ENCODE measurements at places on chromosomes 2 and 18.
A peak's percentile ranks its signal among the peaks of the same experiment; 100 is the strongest.

DNA sequence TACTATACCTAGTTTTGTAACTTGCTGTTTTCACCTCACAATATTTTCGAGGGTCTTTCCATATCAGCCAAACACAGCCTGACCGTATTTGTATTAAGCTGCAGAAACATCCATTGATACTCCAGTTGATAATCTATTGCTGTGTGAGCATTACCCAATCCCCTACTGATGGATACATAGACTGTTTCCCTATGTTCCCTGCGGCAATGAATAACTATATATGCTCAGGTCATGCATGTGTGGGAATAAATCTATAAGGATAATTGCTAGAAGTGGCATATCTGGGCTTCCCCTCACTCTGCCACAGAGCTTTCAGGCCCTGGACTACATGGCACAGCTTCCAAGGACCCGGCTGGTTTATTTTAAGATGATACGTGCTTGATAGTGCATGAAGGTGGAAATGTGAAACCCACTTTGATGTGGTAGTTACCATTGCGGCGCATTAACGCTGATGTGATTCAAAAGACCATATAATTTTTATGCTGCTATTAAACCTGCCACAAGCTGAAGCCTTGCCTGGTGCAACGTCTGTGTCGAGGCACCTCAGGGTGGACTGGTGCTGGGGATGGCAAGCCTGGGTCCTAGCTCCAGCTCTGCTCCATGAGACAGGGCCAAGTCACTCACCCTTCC is 130.8 kb upstream of the MSH6 start:
- no peaks in the 10 kb centered on the region for H3K36me3 ChIP-seq
- H3K4me1 ChIP-seq, result peaks cover 17% of the 10 kb centered on the region
- H3K27me3 ChIP-seq, result peaks cover 64% of the 10 kb centered on the region
- no peak for DNase-seq
- no peak overlapping the region for H3K4me3 ChIP-seq

GRCh38 chr2:191204433-191204832 is 40.8 kb upstream of the MYO1B start:
- H3K27ac ChIP-seq, result no peak overlapping the region
- H3K4me1 ChIP-seq, result no peaks in the 10 kb centered on the region
- H3K27me3 ChIP-seq, result no peaks in the 10 kb centered on the region
- peak; percentile 33 for DNase-seq
- no peaks in the 10 kb centered on the region for H3K36me3 ChIP-seq

- no peaks in the 10 kb centered on the region for H3K4me1 ChIP-seq
- no peak for DNase-seq
- H3K36me3 ChIP-seq, result no peaks in the 10 kb centered on the region
- H3K27ac ChIP-seq, result no peak overlapping the region
- H3K4me3 ChIP-seq, result no peak overlapping the region
Measured at GRCh38 chr2:48912110-48912509, 156.6 kb upstream of the LHCGR start.

- no peaks in the 10 kb centered on the region for H3K36me3 ChIP-seq
- H3K27ac ChIP-seq, result no peak overlapping the region
- H3K27me3 ChIP-seq, result peaks cover 7% of the 10 kb centered on the region
- peaks cover 4% of the 10 kb centered on the region for H3K4me1 ChIP-seq
- no peak for DNase-seq
- no peak overlapping the region for H3K4me3 ChIP-seq
Measured at GRCh38 chr2:64328415-64328722, 125.6 kb upstream of the LGALSL start.

GRCh38 chr18:7237673-7238272 is 6.9 kb downstream of the LRRC30 start:
- no peak overlapping the region for H3K27ac ChIP-seq
- H3K36me3 ChIP-seq, result no peaks in the 10 kb centered on the region
- H3K4me3 ChIP-seq, result no peak overlapping the region
- H3K27me3 ChIP-seq, result peaks cover 43% of the 10 kb centered on the region
- DNase-seq, result no peak
- no peaks in the 10 kb centered on the region for H3K4me1 ChIP-seq

GRCh38 chr2:71706121-71706520 is 252.8 kb downstream of the DYSF start:
- H3K27me3 ChIP-seq, result peaks cover 56% of the 10 kb centered on the region
- H3K4me3 ChIP-seq, result no peak overlapping the region
- no peaks in the 10 kb centered on the region for H3K36me3 ChIP-seq
- no peaks in the 10 kb centered on the region for H3K4me1 ChIP-seq

DNA sequence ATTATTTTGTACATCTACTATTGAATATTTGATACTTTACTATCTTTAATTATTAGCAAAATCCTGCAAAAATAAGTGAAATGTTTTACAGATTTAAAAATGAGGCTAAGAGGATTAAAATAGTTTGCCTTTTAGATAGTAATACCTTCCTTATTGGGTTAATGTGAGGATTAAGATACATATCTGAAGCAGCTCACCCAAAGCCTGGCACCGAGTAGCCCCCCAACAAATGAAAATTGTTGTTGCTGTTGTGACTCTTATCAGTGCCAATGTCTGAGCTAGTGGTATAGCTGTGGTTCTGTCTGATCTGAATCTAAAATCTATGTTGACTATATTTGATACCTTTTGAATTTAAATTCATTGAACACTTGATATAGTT is 34.6 kb downstream of the GULP1 start:
- no peaks in the 10 kb centered on the region for H3K4me1 ChIP-seq
- no peaks in the 10 kb centered on the region for H3K27me3 ChIP-seq
- DNase-seq, result no peak
- no peak overlapping the region for H3K27ac ChIP-seq
- no peak overlapping the region for H3K4me3 ChIP-seq

DNA sequence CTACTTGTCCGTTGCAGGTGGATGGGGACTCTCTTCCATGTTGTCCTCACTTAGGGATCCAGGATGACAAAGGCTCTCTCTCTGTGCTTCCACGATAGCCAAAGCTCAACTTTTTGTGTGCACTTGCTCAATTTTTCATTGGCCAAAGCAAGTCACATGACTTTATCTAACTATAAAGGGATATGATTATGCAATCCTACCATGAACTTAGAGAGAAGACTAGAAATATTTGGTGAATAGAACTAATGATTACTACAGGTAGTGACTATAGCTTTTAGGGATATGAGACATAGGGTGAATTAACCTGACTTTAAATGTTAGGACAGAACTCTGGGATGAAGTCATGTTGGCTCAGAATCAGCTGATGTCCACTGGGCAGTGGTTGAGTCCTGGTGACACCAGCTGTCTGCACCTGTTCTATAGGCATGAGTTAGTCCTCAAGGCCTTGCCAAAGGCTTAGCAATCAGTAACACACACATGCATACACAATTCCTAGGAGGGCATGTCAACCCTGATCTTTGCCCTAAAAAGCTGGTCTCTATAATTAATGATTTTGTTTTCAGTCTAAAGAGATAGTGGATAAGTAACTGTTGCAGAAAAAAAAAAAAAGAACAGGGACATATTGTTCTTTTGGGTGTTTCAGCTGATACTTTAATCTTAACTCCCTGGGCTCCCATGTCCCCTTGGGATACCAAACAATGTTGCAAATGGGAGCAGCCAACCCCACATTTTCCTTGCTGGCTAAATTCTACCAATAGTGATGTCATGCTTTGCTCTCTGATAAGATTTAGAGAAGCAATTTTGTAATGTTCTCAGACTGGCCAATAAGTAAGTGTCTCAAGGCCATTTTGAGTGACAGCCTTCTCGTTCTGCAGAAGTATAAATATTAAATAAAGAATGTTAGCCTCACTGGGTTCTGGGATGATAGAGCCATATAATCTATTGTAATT is 12.5 kb upstream of the HK2 start:
- no peak overlapping the region for H3K4me3 ChIP-seq
- H3K4me1 ChIP-seq, result no peaks in the 10 kb centered on the region
- H3K36me3 ChIP-seq, result no peaks in the 10 kb centered on the region
- H3K27me3 ChIP-seq, result no peaks in the 10 kb centered on the region
- DNase-seq, result peak; percentile 42

- H3K4me3 ChIP-seq, result peak within 1 kb of the TSS; percentile 18
- H3K36me3 ChIP-seq, result no peaks in the 10 kb centered on the region
- H3K4me1 ChIP-seq, result peaks cover 11% of the 10 kb centered on the region
Measured at GRCh38 chr2:95025406-95026319, at the start of gene MAL. Gene MAL (plus strand): TSS chr2:95025708. CDS start chr2:95025793, 85 bp downstream.

DNA sequence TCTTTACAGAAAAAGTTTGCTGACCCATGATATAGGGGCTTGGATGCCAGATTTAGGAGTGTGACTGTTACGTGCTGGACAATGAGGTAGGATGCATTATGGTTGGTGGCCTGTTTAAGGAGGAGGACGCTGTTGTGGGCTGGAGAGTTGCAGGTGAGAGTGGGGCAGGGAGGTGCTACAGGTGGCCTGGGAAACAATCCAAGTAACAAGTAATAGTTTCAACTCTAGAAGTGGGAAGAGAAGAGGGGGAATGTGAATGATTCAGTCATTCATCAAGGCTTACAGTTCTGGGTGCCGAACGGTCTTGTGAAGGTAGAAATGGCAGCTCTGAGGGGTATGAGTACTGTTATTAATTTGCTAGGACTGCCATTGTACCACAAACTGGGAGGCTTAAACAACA is 6.2 kb downstream of the FABP1 start:
- peaks cover 64% of the 10 kb centered on the region for H3K27me3 ChIP-seq
- no peak overlapping the region for H3K4me3 ChIP-seq
- DNase-seq, result no peak
- H3K27ac ChIP-seq, result no peak overlapping the region
- no peaks in the 10 kb centered on the region for H3K4me1 ChIP-seq

GRCh38 chr2:180520206-180520605 is 460.2 kb upstream of the UBE2E3 start:
- H3K27ac ChIP-seq, result no peak overlapping the region
- peaks cover 2% of the 10 kb centered on the region for H3K4me1 ChIP-seq
- DNase-seq, result peak; percentile 45

DNA sequence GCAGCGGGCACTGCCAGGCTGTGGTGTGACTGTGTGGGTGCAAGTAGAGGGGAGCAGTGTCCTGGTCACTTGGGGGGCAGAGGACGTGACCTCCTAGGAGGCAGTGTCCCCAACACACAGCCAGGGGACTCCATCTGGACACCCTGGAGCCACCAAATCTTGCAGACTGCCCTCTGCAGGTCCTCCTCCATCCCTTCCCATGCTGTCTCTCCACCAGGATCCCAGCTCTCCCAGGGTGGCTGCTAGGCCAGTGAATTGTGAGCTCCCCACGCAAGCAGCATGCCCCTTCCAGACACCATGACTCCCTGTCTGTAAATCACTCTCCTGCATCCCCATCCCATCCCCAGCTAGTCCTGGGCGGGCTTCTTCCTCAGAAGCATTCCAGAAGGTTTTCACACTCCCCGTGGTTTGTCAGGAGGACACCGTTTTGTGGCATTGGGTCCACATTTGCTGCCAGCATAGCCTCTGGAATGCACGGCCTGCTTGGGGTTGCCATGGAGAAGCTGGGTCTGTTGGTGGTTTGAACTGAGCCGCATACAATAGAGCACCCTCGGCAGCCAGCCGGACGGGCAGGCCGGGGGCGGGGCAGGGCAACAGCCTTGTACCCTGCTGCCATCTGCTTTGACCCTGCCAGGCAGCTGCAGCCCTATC is 210.7 kb downstream of the KLHL29 start:
- peak; percentile 62 for DNase-seq
- H3K4me3 ChIP-seq, result no peak overlapping the region
- H3K36me3 ChIP-seq, result no peaks in the 10 kb centered on the region
- H3K27ac ChIP-seq, result no peak overlapping the region
- peaks cover 13% of the 10 kb centered on the region for H3K4me1 ChIP-seq

DNA sequence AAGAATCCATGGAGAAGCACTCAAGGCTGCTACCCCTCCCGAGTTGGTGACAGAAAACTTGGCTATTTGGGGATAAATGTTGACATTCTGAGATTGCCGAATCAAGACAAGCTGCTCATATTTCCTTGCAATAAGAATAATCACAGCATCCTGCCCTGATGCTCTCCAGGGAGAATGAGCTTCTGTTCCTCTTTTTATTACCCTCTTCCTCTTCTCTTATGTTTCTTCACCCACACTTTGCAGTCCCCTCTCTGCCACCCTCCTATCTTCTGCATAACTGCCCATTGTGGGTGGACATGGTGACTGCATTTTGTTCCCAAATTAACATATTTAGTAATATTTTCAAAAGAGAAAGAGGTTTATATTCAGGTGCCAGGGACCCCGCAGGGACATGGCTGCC is 11.9 kb upstream of the MSGN1 start:
- no peaks in the 10 kb centered on the region for H3K27me3 ChIP-seq
- no peaks in the 10 kb centered on the region for H3K4me1 ChIP-seq
- no peak overlapping the region for H3K27ac ChIP-seq
- H3K36me3 ChIP-seq, result no peaks in the 10 kb centered on the region
- no peak for DNase-seq
- no peak overlapping the region for H3K4me3 ChIP-seq

- no peak overlapping the region for H3K27ac ChIP-seq
- no peak overlapping the region for H3K4me3 ChIP-seq
- H3K4me1 ChIP-seq, result peaks cover 2% of the 10 kb centered on the region
- H3K36me3 ChIP-seq, result no peaks in the 10 kb centered on the region
- DNase-seq, result no peak
- H3K27me3 ChIP-seq, result peaks cover 4% of the 10 kb centered on the region
Measured at GRCh38 chr18:75114231-75114764, 94.6 kb downstream of the PTGR3 start.

DNA sequence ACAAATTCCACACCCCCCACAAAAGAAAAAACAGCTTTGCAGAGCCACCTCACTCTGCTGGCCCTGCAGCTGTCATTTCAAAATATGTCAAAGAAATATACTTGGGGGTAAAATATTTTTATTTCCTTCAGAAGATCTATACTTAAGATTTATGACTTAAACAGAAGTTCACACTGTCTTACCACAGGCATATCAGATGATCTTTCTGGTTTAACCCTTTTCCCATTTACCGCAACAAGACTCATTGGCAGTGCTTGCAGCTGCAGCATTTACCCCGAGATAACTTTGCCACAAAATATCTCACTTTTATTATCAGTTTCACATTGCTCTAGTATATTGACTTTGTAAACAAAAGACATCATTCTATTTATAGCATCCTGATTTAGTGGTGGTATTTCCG is 21.6 kb upstream of the SLC35G4 start:
- no peak overlapping the region for H3K4me3 ChIP-seq
- H3K4me1 ChIP-seq, result no peaks in the 10 kb centered on the region
- no peaks in the 10 kb centered on the region for H3K36me3 ChIP-seq
- no peak for DNase-seq
- peaks cover under 1% of the 10 kb centered on the region for H3K27me3 ChIP-seq

DNA sequence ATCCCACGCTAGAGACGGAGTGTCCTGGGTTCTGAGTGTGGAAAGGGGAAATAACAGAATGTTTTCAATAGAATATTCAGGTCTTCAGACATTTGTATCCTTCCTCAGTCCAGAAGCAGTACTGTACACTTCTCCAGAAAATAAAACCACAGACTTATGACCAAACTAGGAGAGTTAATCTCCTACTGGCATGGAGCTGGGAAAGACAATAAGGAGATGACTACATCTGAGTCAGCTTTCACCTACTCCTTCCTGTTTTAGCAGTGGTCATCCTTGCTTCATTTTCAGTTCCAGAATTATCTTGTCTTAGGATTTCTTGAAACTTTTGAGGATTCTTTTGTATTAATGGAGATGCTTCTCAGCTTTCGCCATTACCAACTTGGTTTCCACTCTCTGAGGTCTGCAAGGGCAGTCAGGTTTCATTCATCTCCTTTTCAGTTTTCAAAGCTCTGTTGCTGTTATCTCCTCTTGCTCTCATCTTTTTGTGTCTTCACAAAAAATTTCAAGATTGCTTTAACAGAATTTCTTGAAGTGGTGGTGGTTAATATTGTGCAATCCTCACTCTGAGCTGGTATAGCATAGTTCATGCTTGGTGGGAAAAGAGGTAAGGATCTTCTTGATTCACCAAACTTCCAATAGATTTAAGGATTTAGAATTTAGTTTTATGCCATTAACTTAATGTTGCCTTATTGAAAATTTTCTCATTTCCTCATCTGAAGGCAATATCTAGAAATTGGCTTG is 23.7 kb upstream of the NR4A2 start:
- H3K4me3 ChIP-seq, result no peak overlapping the region
- peak; percentile 31 for DNase-seq
- no peaks in the 10 kb centered on the region for H3K4me1 ChIP-seq

GRCh38 chr18:78722386-78722785 is 257.2 kb upstream of the SALL3 start:
- H3K36me3 ChIP-seq, result no peaks in the 10 kb centered on the region
- DNase-seq, result no peak
- H3K27ac ChIP-seq, result no peak overlapping the region
- H3K4me3 ChIP-seq, result no peak overlapping the region

Data from mesenchymal stem cell (in vitro differentiated cells and primary cell).